ENCODE measurements at places on chromosomes 3 and 15. TPM values are rescaled to one million over a fixed set of nuclear protein-coding genes. Genes with fewer than 3 reads are reported as not detected.

Gene EFHB
- total RNA-seq = not detected

Gene TMEM39A
- 72.5 TPM for total RNA-seq

Gene TRIM42
- not detected for total RNA-seq

Gene ADAMTSL3
- 0.34 TPM for total RNA-seq

Gene GOLGA6D
- total RNA-seq = not detected

Gene C3orf70
- 3.6 TPM for total RNA-seq

Gene DPPA4
- 7.2 TPM for total RNA-seq

DNA sequence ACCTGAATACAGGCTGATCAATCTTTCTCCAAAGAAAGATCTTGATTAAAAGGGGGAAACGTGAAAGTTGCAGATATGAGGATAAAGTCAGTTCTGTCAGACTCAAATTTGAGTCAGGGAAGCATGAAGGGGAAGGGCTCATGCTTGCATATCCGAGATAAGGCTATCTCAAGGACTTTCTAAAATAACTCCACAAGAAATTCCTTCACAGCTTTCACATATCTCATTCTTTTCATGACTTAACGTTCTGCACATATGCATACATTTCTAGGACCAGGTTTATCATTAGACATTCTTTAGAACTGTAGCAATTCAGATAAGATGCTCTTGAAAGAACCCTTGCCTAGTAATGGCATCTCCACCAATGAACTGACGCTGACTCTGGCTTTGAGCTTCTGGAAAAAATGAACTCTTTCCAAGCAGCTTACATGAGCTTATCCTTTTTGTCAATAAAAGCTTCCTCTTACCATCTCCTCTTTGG is 15.9 kb downstream of the SH3GL3 start:
- no peak for DNase-seq
